ENCODE measurements at places on chromosomes 4 and X.

GRCh38 chr4:24751926-24752539, 43.3 kb upstream of the SOD3 start:
- DNase-seq = no peak

DNA sequence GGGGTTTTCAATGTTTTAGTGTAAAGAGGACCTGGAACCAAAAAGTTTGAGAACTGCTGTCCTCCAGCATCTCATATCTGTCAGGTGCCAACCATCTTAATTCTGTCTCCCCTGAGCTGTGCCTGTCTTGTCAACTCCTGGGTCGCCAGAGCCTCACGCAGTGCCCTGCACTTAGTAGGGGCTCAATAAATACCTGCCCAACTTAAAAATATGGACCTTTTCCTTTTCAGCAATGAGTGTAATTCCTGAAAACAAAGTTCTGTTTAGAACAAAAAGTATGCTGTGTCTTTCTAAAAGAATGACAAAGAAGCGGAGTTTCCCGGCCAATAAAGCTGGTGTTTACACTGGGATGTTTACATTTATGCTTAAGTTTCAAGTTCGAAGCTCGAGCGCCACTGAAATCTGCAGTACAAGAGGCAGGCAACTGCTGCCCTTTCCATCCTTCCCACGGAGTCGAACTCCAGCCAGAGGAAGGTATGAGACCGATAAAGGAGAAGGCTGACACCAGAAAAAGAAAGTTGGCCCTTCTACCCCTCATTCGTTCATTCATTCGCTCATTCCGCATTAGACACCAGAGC, 1.1 kb upstream of the HTATSF1 start:
- DNase-seq = no peak

GRCh38 chrX:36160081-36160480, 240.5 kb downstream of the CFAP47 start:
- no peak for DNase-seq

GRCh38 chr4:41119867-41120295, 94.5 kb downstream of the APBB2 start:
- no peak for DNase-seq

- DNase-seq = no peak
Measured at GRCh38 chrX:130688360-130688759, 214.6 kb downstream of the ENOX2 start.

DNA sequence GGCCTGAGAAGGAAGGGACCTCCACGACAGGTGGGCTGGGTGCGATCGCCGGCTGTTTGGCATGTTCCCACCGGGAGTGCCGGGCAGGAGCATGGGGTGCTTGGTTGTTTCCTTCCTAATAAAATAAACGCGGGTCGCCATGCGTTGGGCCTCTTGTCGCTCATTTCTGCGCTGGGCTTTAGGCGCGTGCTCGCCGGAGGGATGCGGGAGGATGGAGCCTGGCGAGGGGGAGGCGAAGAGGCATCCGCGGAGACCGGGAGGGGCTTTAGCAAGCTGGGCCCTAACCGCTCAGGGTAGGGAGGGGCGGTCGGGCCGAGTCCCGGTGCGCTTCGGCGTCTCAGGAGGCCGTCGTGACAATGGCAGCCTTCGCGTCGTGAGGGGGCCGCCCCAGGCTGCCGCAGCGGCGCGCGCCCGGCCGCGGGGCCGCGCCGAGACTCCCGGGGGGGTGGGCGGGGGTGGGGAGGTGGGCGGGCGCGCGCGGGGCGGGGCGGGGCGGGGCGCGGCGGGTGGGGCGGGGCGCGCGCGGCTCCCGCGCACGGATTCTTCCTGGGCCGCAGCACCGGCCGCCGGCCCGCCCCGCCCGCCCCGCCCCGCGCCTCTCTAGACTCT, 476 bp upstream of the GDI1 start:
- DNase-seq = no peak

- DNase-seq = no peak
Measured at GRCh38 chr4:128564081-128564630, 245.3 kb upstream of the JADE1 start.

DNA sequence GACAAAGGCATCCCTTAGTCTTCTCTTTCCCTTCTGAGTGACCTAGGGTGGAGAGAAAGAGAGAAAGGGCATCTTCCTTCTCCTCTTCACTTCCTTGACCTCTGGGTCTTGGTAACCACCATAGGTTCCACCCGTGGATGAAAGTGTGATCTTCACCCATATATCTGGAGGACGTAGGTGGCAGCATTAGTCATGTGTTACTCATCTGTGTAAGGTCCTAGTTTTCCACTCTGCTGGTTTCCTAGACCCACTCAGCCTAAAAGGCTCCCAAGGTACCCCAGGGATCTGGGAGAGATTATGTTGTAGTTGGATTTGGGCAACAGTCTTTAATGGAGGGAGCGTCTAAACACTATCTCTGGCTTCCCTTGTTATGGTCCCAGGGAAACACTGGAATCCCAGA, 45.5 kb upstream of the RAB9B start:
- DNase-seq = no peak

DNA sequence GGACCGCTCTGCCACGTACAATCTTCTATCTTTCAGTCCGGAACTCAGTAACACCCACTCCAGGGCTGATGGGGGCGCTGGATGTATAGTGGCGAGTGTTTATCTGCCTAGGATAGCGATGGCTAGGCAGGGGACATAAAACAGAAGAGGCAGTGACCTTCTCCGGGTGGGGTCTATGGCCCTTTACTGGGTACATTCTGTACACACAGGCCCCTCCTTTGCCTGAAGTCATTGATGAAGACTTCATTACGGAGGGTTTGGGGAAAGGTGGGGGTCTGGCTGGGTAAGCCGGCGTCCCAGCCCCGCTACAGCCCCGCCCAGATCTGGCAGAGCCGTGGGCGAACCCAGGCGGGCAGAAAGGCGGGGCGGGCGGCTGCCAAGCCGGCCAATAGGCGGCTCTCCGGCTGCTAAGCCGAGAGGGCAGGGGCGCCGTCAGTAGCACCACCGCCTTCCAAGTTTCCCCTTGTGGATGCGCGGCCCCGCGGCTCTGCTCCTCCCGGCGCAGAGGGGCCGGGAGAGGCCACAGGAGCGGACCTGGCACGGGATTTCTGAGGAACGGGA, at the start of gene CHST7:
Gene CHST7 (plus strand): TSS at position 435 of the 561 bp plus-strand sequence. CDS start 167 bp downstream, outside the sequence.
- DNase-seq = no peak
